ENCODE measurements at places on chromosomes 3 and 15.

DNA sequence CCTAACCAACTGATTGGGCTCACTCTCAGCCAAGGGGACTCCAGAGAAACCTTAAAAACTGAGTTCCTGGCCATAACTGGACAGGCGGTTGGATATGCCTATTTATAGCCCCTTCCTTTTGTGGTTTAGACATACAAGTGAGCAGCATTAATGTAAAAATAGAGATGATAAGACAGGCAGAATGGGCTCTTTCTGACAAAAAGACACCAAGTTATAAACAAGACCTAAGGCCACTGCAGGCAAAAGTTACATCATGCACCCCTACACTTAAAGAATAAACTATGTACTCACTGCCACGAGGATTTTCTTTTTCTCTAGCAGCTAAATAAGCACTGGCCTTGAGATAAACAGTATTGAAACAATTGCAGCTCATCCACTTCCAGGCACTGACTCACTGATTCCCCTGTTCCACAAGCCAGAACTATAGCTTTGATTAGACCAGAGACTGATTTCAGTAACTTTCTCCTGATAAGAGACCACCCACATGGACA lies 30.1 kb downstream of the SUCNR1 start:
- ATAC-seq: no peak

DNA sequence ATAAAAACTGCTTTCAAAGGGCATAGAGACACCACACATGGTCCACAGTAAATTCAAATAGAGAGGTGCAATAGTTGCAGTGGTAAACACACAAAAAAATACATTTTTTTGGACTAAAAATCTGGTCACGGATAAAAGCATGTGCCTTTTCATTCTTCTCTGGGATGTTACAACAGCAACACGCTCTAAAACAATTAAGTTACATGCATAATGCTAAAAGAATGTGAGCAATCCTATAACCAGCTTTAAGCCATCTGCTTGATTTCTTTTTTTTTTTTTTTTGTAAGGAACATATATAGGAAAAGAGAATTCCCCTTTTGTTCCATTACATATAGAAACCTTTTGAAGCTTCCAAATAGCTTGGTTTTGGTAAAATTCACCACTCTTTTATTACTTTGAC lies 20.0 kb downstream of the WNT5A start:
- no peak for ATAC-seq

DNA sequence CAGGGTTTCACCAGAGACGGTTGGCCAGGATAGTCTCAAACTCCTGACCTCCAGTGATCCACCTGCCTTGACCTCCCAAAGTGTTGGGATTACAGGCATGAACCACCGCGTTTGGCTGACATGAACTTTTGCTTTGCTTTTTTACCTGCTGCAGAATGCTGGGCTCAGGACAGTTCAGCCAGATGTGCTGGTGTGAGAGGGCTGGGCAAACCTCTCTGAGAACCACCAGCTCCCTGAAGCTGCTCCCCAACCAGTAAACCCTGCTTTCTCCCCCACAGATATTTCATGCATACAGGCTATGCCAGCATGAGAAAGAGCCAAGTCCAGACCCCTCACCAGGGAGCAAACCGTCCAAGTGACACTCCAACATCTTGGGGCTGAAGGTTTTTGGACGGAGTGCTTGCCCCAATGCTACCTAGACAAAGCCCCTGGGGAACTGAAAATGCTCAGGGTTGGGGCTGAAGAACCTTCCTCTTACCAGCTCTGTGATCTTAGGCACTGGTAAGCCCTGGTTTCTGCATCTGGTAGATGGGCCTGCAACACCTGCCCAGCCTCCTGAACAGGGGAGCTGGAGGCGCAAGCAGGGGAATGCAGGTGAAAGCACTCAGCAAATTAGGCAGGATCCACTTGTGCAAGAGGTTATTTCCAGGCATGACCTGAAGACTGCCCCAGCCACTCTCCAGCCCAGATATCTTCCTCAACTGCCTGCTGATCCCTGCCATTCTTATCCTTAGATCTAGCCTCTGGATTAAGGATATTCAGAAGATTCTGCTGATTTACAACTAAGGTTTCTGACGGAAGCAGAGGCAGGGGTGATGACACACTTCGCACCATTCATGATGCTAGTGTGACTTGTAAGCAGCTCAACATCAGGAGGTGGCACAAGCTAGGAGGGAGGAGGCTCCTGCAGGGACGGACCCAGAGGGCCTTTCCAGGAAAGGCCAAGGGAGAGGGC lies 78.8 kb downstream of the TLE3 start:
- no peak for ATAC-seq

DNA sequence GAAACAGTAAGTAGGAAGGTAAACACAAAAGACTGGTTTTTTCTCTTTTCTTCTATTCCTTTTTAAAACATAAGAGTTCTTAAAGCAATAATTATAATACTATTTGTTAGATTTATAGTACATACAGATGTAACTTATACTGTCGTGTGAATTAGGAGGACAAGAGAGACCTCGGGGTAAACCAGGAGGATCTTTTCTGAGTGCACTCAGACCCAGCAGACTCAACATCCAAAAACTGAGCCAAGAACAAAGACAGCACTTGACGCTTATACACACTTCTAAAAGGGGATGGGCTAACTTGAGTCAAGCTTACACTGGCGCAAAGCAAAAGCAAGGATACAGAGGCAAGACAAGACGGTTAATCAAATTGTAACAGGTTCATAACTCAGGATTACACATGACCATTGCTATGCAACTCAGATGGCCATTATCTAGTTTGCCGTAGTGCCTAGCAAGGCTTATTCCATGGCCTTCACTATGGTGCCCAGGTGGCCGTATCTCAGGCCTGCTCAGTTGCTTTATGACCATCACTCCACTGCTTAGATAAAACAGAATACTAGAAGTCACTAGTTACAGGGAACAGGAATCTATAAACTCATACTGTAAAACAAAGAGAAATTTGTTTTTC lies 18.6 kb downstream of the MTHFS start:
- no peak for ATAC-seq

GRCh38 chr3:196440696-196441095 lies 8.5 kb upstream of the UBXN7 start:
- no peak for ATAC-seq

DNA sequence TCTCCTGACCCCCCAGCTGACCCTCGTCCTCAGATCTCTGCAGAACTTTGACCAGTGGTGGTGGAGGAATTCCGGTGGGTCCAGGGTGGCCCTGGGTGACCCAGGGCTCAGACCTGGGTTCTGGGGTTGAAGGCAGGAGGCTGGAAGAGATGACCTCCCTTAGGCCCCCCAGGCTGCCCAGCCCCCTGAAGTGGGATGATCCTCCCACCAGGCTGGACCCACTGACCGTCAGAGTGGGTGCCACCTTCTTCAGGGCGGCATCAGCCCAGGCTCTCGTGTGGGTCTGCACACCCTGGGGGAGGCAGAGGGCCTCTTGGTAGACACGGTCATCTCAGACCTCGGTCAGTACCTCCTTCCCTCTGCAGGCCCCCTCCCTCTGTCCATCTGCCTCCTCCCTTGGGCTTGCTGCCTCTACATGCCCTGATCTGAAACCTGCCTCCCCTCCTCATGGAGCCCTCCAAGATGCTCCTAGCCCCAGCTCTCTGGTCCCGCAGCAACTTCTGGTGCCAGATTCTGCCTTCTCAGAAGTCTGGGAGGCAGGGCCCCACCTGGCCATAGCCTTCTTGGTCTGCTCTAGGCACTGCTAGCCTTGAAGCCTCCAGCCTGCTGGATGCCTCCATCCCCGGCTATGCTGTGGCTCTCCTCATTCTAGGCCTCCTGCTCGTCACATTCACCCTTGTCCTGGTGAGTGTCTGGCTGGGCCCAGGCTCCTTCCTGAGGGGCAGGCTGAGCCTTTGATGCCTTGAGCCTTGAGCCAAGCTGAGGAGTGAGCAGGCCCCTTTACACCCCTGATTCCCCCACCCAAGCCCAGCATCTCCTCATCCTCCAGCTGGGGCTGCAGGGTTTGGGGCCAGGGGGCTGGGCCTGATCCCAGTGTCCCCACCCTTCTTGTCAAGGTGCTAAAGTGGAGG lies 49.1 kb upstream of the CSPG4 start:
- no peak for ATAC-seq

GRCh38 chr3:142269767-142270166 lies 44.4 kb upstream of the GK5 start:
- peak; percentile 49 for ATAC-seq

DNA sequence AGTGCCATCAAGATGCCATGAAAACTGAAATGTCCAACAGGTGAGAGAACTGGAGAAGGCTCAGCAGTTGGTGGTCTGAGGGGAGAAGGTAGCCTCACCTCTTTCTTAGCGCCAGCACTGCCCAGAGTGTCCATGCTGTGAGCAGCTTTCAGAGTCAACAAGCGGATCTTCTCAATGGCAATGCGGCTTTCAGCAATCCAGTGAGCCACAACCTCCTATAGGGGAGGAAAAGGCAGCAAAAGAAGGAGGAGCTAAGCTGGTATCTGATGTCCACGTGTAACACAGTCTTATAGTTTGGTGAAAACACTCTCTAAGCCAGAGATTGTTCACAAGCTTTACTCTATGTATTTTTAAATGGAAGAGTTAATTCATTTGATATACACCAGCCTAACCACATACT lies 36.1 kb upstream of the ACKR4 start:
- no peak for ATAC-seq

DNA sequence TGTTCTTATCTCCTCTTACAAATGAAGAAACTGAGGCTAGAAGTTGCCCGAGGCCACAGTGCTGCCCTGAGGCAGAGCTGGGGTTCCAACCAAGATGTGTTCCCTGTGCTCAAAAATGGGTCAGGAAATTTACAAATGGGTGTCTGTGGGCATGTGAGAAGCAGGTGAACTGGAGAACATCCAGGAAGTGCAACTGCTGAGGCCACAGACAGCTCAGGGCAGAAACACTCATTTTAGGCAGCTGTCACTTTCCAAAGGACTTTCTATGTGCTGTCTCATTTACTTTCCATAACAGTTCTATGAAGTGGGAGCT lies 47.2 kb upstream of the ATP2B2 start:
- peak; percentile 33 for ATAC-seq

DNA sequence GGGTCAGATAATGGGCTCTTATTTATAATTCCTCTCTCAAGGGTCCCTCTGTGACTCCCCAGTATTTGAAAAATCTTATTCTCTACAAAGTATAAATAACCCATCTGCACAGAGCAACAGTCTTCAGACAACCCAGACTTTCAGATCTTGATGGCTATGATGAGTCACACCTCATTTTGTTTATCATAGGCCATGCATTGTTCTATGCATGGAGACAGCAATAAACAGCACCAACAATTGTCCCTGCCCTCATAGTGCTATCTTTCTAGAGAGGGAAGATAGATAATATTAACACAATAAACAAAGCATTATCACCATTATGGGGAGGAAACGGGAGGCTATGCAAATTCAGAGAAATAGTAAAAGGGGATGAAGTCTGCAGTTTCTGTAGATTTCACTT lies 13.4 kb downstream of the FHIT start:
- ATAC-seq: no peak

GRCh38 chr15:71232411-71232810 lies 117.1 kb downstream of the THSD4 start:
- ATAC-seq: no peak

DNA sequence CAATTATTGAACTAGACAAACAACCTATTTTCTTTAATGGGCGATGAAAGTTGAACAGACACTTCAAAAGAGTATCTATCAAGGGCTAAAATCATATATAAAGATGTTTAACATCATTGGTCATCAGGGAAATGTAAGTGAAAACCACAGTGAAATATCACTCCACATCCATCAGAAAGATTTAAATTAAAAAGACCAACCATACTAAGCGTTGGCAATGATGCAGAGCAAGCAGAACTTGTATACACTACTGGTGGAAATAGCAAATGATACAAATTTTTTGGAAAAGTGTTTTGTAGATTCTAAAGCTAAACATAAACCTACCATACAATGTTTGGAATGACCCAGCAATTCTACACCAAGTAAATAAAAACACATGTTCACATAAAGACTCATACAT lies 65.9 kb upstream of the THBS1 start:
- no peak for ATAC-seq

GRCh38 chr3:114714957-114715460 lies 421.2 kb downstream of the TIGIT start:
- ATAC-seq: no peak

DNA sequence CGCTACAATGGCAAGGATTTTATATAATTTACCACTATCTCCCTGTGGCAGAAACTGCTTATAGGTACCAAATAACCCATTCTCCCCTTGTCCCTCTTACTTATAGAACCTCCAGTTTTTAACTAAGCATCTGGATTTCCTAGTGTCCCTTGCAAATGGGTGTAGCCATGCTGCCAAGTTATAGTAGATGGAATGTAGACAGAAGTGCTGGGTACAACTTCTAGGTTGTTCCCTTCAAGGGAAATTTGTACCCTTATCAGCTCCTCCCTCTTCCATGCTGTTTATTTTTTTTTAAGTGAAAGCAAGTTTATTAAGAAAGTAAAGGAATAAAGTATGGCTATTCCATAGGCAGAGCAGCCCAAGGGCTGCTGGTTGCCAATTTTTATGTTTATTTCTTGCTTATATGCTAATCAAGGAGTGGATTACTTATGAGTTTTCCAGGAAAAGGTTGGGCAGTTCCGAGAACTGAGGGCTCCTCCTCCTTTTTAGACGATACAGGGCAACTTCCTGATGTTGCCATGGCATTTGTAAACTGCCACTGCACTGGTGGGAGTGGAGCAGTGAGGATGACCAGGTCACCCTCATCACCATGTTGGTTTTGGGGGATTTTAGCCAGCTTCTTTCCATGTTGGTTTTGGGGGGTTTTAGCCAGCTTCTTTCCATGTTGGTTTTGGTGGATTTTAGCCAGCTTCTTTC lies 40.1 kb upstream of the TM4SF19 start:
- ATAC-seq: no peak

DNA sequence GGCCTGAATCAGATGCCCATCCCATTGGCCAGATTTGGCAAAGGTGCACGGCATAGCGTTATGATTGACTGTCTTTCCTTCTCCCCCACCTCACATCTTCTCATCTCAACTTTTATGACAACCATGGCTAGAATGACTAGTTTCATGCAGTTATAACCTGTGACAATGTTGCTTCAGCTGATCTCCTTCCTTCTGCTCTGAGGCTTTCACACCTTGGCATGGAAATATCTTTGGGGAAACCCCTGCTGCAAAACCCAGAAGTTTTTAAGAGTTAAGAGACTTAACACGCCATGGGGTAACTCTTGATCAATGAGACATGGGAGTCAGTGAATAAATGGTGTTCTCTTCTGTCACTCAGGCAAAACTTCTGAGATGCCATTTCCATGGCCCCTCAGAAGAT lies 290.7 kb upstream of the MDFIC2 start:
- peak; percentile 86 for ATAC-seq

GRCh38 chr15:65085207-65085753 lies 8.7 kb downstream of the KBTBD13 start:
- no peak for ATAC-seq

- no peak for ATAC-seq
Measured at GRCh38 chr3:112582244-112582874, 20.5 kb downstream of the SLC35A5 start.

DNA sequence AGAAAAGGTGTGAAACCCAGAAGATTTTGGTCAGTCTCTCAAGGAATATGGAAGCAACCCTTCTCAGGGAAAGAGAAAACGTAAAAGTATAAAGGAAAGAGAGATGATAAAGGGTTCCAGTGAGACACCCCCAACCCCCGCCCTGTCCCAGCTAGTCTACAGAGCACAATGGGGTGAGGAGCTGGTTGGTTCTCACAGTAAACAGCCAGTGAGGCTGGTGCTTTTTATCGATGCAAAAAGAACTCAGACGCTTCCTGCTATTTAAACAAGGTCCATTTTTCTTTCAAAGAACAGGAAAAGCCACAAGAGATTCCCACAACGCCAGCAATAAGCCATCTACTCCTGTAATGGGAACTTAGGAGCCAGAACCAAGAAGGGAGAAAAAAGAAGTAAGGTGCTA lies 65.9 kb downstream of the CHAC1 start:
- no peak for ATAC-seq
